ENCODE measurements at places on chromosomes 1 and 21.

DNA sequence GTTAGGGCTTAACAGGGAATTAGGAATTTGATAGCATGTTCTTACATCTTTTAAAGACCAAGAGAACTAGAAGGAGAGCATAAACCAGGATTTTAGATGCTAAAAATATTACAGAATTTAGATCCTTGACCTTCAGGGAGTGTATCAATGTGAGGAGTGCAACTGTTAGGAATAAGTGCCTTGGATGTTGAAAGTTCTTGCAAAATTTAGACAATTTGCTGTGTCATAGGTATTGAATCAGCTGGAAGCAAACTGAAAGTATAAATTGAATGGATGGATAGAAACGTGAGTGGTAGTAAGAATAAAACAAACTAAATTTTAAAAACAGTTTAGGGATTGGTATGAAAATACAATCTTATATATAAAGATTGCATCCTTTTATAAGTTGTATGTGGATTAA lies 27.7 kb downstream of the PPP1R12B start:
- no peak for DNase-seq

DNA sequence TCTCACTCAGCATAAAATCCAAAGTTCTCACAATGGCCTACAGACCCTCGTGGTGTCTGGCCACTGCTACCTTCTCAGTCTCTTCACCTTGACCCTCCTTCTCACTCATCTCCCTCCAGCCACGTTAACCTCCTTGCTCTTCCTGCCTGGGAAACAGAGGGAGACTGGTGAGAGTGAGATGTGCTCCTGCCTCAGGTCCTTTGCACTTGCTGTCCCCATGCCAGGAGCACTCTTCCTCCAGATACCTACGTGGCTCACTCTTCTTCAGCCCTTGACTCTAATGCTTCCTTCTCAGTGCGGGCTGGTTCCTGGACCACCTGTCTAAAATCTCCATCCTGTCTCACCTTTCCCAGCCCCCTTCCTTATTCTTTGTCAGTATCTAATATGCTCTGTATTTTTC lies 24.7 kb downstream of the TRIM62 start:
- no peak for DNase-seq

- no peak for DNase-seq
Measured at GRCh38 chr21:39434950-39435349, 10.6 kb downstream of the LCA5L start.

DNA sequence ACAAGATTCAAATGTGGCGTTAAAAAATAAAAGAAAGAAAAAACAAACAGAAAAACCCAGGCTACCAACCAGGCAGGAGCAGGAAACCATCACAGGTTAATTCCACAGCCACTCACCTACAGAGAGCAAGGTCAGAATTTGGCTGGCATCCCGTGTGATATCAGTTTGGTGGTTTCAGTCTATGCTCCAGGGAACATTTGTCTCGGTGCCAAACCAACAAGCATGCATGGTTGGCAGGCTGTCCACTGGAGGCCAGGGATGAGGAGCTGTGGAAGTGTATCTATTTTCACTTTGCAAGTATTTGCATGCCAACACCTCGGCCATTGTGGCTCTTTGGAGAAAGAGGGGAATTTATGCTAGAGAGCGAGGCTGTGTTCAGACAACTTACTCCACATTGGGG lies 53.1 kb upstream of the PROX1 start:
- no peak for DNase-seq

GRCh38 chr1:37135032-37135431 lies 100.7 kb upstream of the GRIK3 start:
- no peak for DNase-seq

GRCh38 chr1:224579526-224579925 lies 36.6 kb upstream of the CNIH3 start:
- DNase-seq, result no peak

DNA sequence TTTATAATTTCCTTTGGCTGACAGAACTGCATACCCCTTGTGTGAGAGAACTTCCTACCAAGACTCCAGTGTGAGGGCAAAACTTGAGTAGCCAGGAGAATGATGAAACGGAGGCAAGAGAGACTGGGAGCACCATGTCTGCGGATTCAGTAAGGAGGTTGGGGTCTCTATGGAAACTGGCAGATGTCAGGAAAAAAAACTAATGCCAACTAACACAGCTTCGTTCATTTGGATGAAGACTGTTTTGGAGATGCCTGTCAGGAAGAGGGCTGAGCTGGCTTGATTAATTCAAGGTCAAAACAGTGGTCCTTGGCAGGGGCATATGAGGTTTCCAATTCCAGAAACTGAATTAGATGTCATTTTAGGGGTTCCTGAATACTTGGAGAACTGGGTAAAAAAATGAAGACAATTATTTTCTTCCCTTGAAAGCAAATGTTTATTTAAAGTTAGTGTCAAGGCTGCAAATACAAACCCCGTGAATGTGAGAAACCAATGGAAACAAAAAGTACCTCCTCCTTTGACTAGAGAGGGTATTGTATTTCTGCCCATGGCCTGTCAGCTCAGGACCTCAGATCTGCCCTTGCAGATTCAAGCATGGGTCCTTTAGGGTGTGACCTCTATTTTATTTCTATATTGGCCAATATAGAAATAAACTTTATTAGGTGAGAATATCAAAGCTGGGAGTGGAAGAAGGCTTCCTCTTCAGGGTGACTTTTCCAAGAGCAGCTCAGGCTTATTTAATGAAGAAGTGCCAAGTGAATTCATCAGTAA lies 110.5 kb downstream of the MAST2 start:
- DNase-seq, result no peak

All from SHP77 (cell line).